ENCODE measurements at places on chromosomes 2 and 18. TPM values are rescaled to one million over a fixed set of nuclear protein-coding genes. Genes with fewer than 3 reads are reported as not detected.
A peak's percentile ranks its signal among the peaks of the same experiment; 100 is the strongest.

The DOCK10 gene
- total RNA-seq, result not detected

The RNF103 gene
- total RNA-seq, result 28.1 TPM

The ZNF385B gene
- total RNA-seq, result 3.0 TPM

The C2orf69 gene
- 11.0 TPM for total RNA-seq

- H3K36me3 ChIP-seq, result no peaks in the 10 kb centered on the region
- no peaks in the 10 kb centered on the region for H3K4me1 ChIP-seq
- no peak for DNase-seq
- H3K27ac ChIP-seq, result no peak overlapping the region
- no peaks in the 10 kb centered on the region for H3K27me3 ChIP-seq
Observed at GRCh38 chr2:171247741-171248662, 87.3 kb upstream of the TLK1 start.

- H3K36me3 ChIP-seq, result no peaks in the 10 kb centered on the region
- no peaks in the 10 kb centered on the region for H3K4me1 ChIP-seq
- no peak for DNase-seq
- no peak overlapping the region for H3K4me3 ChIP-seq
- H3K27ac ChIP-seq, result no peak overlapping the region
Observed at GRCh38 chr18:77344786-77345500, 95.3 kb downstream of the GALR1 start.

GRCh38 chr2:143607231-143608062 is 478.2 kb downstream of the ARHGAP15 start:
- H3K27ac ChIP-seq, result no peak overlapping the region
- H3K27me3 ChIP-seq, result no peaks in the 10 kb centered on the region
- H3K4me1 ChIP-seq, result no peaks in the 10 kb centered on the region
- H3K4me3 ChIP-seq, result no peak overlapping the region

DNA sequence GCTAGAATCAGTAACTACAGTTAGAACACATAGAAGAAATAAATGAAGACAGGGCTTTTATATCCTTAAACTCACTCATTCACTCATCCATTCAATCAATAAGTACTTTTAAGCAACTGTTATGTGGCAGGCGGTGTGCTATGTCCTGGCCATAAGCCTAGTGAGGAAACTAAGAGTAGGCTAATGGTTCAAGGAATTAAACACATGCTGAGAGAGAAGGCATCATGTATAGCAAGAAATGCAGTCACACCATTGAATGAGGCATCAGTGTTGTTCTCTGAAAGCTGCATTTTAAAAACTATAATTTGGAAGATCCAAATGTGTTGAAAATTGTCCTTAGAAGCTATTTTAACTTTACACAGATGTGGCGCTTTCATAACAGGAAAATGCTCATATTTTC is 86.5 kb upstream of the DTNA start:
- no peak overlapping the region for H3K4me3 ChIP-seq
- no peaks in the 10 kb centered on the region for H3K36me3 ChIP-seq
- no peaks in the 10 kb centered on the region for H3K4me1 ChIP-seq
- no peaks in the 10 kb centered on the region for H3K27me3 ChIP-seq

GRCh38 chr2:118657466-118657865 is 190.0 kb downstream of the EN1 start:
- H3K4me3 ChIP-seq, result no peak overlapping the region
- no peaks in the 10 kb centered on the region for H3K36me3 ChIP-seq
- H3K27ac ChIP-seq, result no peak overlapping the region

- H3K4me1 ChIP-seq, result no peaks in the 10 kb centered on the region
- no peaks in the 10 kb centered on the region for H3K36me3 ChIP-seq
- DNase-seq, result no peak
- no peak overlapping the region for H3K4me3 ChIP-seq
- H3K27ac ChIP-seq, result no peak overlapping the region
- H3K27me3 ChIP-seq, result no peaks in the 10 kb centered on the region
Observed at GRCh38 chr2:223545830-223546229, 56.3 kb downstream of the SCG2 start.

GRCh38 chr2:45009303-45009927 is at the start of gene SIX2:
Gene SIX2, minus strand, starts transcription at chr2:45009452. Its CDS starts 342 bp downstream, at chr2:45009110.
- peak; percentile 99 for DNase-seq
- peaks cover 11% of the 10 kb centered on the region for H3K4me1 ChIP-seq

DNA sequence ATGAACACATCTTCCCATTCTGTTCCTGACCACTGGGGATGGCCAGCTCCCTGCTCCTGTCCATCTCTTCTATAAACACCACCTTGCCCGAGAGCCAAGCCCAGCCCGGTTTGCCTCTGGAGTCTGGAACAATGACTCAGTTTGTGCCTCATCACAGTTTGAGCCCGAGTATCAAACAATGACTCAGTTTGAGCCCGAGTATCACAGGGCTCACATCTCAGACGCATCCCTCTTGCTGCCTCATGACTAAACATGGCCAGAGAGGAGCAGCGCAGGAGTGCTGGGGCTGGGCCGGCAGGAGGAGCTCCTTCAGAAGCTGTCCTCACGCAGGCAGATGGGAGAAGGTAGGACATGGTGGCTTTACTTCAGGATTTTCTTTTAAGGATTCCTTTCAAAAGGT is 68.7 kb downstream of the PXDN start:
- peaks cover 38% of the 10 kb centered on the region for H3K36me3 ChIP-seq
- no peak for DNase-seq
- no peak overlapping the region for H3K27ac ChIP-seq
- H3K27me3 ChIP-seq, result no peaks in the 10 kb centered on the region

- H3K36me3 ChIP-seq, result no peaks in the 10 kb centered on the region
- DNase-seq, result peak; percentile 61
- peaks cover 14% of the 10 kb centered on the region for H3K27me3 ChIP-seq
- H3K4me3 ChIP-seq, result no peak overlapping the region
- no peaks in the 10 kb centered on the region for H3K4me1 ChIP-seq
Observed at GRCh38 chr2:24421668-24422067, 61.3 kb upstream of the ITSN2 start.

GRCh38 chr2:12270876-12271588 is 445.7 kb upstream of the TRIB2 start:
- H3K4me3 ChIP-seq, result no peak overlapping the region
- no peaks in the 10 kb centered on the region for H3K4me1 ChIP-seq
- no peak overlapping the region for H3K27ac ChIP-seq
- no peaks in the 10 kb centered on the region for H3K36me3 ChIP-seq

DNA sequence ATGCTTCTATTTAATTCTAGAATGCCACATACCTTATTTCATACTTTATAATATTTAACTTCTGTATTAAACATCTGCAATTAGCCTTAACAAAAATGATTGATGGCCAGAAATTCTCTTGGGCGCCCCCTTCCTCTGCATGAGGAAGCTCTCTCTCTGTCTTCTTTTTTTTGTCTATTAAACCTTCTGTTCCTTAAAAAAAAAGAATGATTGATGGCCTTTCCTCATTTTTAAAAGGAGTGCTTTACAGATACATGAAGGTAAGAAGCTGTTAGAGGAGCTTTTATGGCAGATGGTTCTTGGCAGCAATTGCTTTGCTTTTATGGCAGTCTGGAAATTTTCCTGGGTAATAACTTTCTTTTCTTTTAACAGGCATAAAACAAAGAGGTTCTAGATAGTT is 526.9 kb downstream of the SLC4A3 start:
- no peak overlapping the region for H3K4me3 ChIP-seq
- H3K27ac ChIP-seq, result no peak overlapping the region
- no peaks in the 10 kb centered on the region for H3K27me3 ChIP-seq
- H3K36me3 ChIP-seq, result no peaks in the 10 kb centered on the region

- no peaks in the 10 kb centered on the region for H3K36me3 ChIP-seq
- H3K4me1 ChIP-seq, result no peaks in the 10 kb centered on the region
- H3K27me3 ChIP-seq, result peaks cover 94% of the 10 kb centered on the region
- no peak overlapping the region for H3K4me3 ChIP-seq
Observed at GRCh38 chr18:5195656-5196055, 1.4 kb downstream of the AKAIN1 start.

- H3K27me3 ChIP-seq, result no peaks in the 10 kb centered on the region
- no peak for DNase-seq
- H3K4me3 ChIP-seq, result no peak overlapping the region
- H3K36me3 ChIP-seq, result no peaks in the 10 kb centered on the region
- no peak overlapping the region for H3K27ac ChIP-seq
Observed at GRCh38 chr18:57747809-57748680, 55.1 kb downstream of the ATP8B1 start.

DNA sequence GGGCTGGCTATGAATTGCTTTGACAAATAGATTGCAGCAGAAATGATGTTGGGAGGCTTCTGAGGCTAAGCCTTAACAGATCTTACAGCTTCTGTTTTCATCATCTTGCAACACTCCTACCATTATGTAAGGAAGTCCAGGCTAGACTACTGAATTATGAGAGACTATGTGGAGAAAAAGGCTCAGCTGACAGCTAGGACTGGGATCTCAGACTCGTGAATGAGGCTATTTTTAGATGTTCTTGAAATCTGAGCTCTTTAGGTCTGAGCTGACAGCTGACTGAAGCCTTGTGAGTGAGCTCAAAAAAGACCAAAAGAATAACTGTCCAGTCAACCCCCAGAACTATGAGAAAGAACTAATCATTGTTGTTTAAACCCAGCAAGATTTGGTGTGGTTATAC is 70.3 kb downstream of the VWC2L start:
- no peak overlapping the region for H3K4me3 ChIP-seq
- H3K27me3 ChIP-seq, result no peaks in the 10 kb centered on the region
- DNase-seq, result peak; percentile 18
- H3K27ac ChIP-seq, result peak overlapping the region; percentile 90
- H3K4me1 ChIP-seq, result peaks cover 28% of the 10 kb centered on the region

GRCh38 chr18:78610179-78610578 is 369.4 kb upstream of the SALL3 start:
- no peaks in the 10 kb centered on the region for H3K27me3 ChIP-seq
- H3K4me3 ChIP-seq, result no peak overlapping the region
- no peak overlapping the region for H3K27ac ChIP-seq
- no peak for DNase-seq

DNA sequence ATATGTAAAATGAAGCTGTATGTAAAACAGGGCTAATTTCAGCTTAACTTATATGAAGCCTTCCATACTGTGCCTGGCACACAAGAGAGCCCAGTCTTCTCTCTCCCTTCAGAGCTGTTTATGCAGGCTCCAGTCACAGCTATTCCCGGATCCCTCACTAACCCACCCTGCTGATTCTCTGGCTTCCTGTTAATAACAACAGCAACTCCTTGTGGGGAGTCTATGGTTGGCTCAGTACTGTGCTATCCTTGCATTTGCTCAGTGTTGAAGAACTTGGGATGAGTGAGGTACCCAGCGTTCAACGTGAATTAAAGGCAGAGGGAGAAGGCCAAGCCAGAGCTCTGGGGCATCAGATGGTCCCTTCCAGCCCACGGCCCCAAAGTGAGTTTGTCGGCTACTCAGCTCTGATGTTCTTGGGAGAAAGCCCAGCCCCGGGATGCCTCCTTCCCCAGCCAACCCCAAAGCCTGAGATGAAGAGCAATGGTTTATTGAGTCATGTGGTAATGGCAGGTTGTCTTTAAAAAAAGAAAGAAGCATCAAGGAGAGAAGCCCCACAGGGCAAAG is 43.2 kb downstream of the PSD4 start:
- no peak overlapping the region for H3K4me3 ChIP-seq
- peaks cover 10% of the 10 kb centered on the region for H3K4me1 ChIP-seq
- no peak overlapping the region for H3K27ac ChIP-seq
- no peak for DNase-seq
- H3K36me3 ChIP-seq, result no peaks in the 10 kb centered on the region

- no peak overlapping the region for H3K27ac ChIP-seq
- H3K4me3 ChIP-seq, result no peak overlapping the region
- H3K27me3 ChIP-seq, result no peaks in the 10 kb centered on the region
- peaks cover 2% of the 10 kb centered on the region for H3K36me3 ChIP-seq
- DNase-seq, result peak; percentile 40
Observed at GRCh38 chr2:48345176-48345575, 184.8 kb upstream of the STON1 start.

GRCh38 chr2:98164256-98164655 is 77.3 kb downstream of the VWA3B start:
- DNase-seq, result no peak
- peaks cover 45% of the 10 kb centered on the region for H3K4me1 ChIP-seq
- H3K4me3 ChIP-seq, result no peak overlapping the region
- peak overlapping the region; percentile 23 for H3K27ac ChIP-seq
- no peaks in the 10 kb centered on the region for H3K36me3 ChIP-seq

DNA sequence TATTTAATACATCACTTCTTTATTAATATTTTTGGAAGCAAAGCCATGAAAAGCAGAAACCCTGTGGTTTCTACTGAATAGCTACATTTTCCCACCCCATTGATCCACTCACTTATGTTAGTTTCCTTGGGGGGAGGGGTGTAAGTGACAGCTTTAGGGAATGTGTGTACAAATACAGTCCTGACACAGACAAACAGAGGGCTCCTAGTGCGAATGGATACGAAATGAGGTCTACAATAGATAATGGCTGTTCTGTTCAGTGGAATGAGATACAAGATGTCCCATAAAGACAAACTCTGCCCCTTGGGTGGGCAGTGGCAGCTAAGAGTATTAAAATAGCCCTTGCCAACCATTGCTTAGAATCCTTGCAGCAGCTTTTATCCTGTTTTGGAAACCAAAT is 312.9 kb downstream of the NCKAP5 start:
- no peak overlapping the region for H3K27ac ChIP-seq
- no peak for DNase-seq
- no peak overlapping the region for H3K4me3 ChIP-seq
- no peaks in the 10 kb centered on the region for H3K27me3 ChIP-seq
- no peaks in the 10 kb centered on the region for H3K4me1 ChIP-seq

GRCh38 chr18:2310886-2311285 is 260.4 kb downstream of the METTL4 start:
- H3K27ac ChIP-seq, result no peak overlapping the region
- no peaks in the 10 kb centered on the region for H3K27me3 ChIP-seq
- no peak for DNase-seq
- no peaks in the 10 kb centered on the region for H3K4me1 ChIP-seq
- H3K4me3 ChIP-seq, result no peak overlapping the region
- no peaks in the 10 kb centered on the region for H3K36me3 ChIP-seq

- H3K36me3 ChIP-seq, result peaks cover 35% of the 10 kb centered on the region
- no peak overlapping the region for H3K27ac ChIP-seq
Observed at GRCh38 chr18:21004726-21005125, 106.9 kb downstream of the ROCK1 start.

All from cardiac muscle cell (in vitro differentiated cells and primary cell).